Endothelial cell of umbilical vein (primary cell): ENCODE measurements at places on chromosomes 6 and 20. TPM values are rescaled to one million over a fixed set of nuclear protein-coding genes. Genes with fewer than 3 reads are reported as not detected.

- no peak for DNase-seq
Observed at GRCh38 chr20:32763202-32764004, 1.2 kb downstream of the DNMT3B start.

DNA sequence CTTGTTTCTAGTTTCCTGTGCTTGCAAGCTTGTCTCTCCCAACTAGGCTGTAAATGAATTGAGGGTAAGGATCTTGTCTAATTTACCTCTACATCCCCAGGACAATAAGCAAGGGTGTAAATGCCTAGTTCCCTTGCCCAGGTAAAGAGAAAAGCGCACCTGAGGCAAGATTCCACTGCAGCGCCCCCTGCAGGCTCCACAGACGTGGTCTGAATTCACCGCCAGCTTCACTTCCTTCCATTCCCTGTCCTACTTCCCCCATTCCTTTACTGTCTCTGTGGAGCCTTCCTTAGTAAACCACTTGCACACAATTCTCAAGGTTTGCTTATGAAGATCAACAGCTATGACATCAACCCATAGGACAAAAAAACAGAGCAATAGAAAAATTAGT, 42.3 kb downstream of the ANKEF1 start:
- DNase-seq: no peak

DNA sequence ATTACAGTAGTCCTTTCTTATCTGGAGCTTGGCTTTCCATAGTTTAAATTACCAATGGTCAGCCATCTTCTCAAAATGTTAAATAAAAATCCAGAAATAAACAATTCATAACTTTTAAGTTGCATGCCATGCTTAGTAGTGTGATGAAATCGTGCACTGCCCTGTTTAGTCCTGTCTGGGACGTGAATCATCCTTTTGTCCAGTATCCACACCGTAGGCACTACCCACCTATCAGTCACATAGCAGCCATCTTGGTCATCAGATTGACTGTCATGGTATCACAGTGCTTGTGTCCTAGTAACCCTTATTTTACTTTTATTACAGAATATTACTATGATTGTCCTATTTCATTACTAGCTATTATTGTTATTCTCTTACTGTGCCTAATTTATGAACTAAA, 924.1 kb downstream of the EYS start:
- DNase-seq: no peak

DNA sequence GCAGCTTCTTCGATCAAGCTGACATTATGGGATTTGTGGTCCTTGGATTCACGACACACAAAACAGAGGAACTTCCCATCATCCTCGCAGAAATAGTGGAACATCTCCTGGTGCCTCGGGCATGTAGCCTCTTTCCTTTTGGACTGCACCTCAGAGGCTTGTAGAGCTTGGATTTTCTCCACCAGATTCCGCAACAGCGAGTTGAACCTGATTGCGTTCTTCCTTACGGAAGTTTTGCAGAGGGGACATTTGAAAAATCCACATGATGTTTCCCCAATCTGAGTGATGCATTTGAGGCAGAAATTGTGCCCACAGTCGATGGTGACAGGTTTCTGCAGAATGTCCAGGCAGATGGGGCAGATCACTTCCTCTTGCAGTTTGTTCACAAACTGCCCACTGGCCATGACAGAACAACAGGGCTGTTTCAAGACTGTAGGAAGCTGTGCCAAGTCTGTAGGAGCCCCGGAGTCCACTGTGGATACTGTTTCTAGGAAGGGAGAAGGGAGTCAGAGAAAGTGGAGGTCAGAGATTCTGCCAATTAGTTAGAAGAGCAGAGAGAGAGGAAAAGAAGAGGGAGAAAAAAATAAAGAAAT, 392 bp downstream of the TRIM31 start:
- no peak for DNase-seq

GRCh38 chr6:52994839-52995088, 320 bp downstream of the GSTA4 start:
- no peak for DNase-seq

DNA sequence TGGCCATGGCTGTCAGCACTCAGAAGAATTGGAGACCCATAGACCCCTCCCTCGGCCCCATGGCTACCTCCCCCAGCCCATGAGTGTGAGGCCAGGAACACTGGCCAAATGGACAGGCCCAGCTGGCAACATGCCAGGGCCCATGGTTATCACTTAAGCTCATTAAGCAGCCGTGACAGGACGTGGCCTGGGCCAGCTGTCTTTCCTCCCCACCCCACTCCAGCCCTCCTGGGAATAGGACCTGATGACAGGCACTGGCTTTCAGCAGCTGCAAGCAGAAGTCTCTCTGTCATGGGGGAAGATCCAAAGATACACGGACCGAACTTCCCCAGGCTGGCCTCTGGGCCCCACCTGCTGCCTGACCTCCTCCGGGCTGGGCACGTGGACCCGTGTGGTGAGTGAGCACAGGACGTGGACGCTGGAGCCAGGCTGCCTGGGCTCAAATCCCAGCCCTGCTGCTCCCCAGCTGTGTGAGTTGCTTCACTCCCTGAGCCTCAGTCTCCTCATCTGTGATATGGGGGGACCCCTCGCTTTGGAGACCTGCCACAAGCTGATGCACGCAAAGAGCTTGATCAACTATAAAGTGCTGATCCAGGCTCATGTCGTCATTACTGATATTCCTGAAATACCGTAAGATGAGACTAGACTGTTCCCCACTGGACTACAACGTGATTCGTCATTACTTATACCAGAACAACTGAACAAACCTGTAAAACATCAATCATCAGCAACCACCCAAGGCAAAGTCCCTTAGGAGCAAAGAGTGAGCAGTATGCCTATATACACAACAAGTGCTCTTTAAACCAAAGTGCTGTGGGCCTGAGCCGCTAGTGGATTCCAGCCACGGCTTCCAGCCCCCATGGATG, 22.0 kb upstream of the VSTM2L start:
- DNase-seq: no peak

DNA sequence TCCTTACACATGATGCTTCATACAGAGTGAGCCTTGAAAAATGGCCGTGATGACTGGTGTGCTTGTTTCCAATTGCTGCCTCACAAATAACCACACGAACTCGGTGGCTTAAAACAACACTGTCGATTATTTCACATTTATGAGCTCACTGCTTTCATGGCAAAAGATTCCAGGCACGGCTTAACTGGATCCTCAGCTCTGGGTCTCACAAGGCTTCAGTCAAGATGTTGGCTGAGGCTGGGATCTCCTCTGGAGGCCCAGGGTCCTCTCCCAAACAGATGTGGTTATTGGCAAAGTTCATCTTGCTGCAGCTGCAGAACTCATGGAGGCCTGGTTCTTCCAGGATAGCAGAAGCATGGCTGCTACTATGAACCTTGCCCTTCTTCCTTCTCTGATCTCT, 144.6 kb downstream of the TFAP2C start:
- DNase-seq: no peak

DNA sequence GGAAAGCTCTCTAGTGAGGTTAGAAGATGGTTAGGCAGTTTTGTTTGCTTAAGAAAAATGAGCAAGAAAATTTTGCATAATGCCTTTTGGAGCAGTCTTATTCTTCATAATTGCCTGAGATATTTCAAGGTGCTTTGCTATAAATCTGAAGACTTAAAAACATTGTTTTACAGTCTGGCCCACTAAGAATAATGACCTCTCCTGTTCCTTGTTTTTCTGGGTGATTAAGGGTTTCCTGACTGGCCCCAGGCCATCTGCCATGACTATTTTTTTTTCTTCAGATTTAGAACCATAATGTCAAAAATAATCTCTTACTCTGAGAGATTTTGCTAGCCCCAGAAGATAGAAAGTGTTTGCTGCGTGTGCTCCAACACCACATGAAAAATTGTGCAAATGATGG, 72.3 kb upstream of the CENPW start:
- DNase-seq: peak; percentile 80

GRCh38 chr20:48262466-48262865, 477.2 kb upstream of the SULF2 start:
- no peak for DNase-seq

GRCh38 chr20:23106271-23106851, 20.2 kb upstream of the CD93 start:
- peak; percentile 93 for DNase-seq

DNA sequence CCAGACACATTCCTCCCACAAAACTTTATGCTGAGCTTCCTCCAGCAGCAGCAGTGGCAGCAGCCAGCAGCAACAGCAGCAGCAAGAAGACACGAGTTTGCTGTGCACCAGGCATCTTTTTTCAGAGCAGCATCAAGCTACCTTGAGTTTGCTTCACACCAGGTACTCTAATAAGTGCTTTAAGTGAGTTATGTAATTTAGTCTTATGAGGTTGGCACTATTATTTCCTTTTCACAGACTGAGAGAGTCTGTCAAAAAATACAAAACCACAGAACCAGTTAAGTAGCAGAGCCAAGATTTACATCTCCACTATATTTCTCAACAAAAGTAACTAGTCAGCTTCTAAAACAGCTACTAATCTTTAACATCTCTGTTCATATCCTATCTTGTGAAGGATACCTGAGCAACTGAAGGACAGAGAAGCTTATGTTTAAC, 23.7 kb downstream of the RANBP9 start:
- no peak for DNase-seq

- DNase-seq: no peak
Observed at GRCh38 chr20:23148731-23149570, 62.8 kb upstream of the CD93 start.

DNA sequence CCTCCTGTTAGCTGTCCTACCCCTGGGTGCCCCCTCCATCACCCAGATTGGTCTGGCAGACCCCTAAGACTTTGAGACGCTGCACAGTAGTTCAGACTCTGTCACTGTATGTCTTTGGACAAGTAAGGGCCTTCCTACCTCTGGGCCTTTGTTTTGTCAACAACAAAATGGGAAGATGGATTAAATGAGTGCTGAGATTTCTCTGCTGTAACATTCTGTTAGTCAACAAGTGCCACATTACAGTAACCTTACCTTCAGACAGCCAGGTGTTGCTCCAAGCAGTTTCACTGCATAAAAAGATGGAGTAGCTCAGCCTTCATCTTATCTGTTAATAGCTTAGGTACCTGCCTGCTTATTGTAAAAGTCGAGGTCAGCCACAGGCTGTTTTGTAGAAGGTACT, 16.0 kb downstream of the CHMP4B start:
- no peak for DNase-seq

GRCh38 chr6:109628158-109629000, 62.6 kb downstream of the AK9 start:
- no peak for DNase-seq

- DNase-seq: no peak
Observed at GRCh38 chr6:133227344-133227743, 13.8 kb upstream of the EYA4 start.

DNA sequence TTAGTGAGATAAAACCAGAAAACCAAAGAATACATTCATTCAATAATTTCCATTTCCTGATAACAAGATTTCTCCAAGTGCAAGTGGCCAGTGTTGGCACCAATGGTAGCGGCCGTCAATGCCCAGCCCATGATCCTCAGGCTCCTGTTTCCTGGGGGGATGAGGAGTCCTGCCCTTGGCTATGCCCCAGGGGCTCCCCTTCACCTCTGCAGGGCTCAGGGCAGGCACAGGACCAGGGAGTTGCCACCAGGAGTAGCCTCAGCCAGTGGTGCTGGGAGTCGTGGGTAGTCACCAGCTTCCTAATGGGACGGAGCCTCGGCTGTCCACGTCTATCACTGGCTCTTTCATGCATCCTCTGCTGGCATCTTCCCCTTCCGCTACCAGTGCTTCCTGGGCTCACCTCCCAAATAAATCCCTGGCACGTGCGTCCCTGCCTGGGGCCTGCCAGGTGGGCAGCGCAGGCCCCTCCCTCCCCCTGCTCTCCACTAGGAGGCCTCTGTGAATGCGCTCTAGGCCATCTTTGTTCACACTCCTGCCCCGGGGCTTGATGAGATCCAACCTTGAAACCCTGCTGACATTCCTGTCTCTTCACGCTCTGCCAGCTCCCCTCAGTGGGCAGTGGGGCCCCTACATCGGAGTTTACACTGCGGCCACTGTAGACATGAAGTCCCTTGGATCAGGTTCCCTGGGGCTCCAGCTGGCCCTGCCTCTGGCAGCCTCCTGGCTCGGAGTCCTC, 215.7 kb downstream of the SYNDIG1 start:
- DNase-seq: no peak

DNA sequence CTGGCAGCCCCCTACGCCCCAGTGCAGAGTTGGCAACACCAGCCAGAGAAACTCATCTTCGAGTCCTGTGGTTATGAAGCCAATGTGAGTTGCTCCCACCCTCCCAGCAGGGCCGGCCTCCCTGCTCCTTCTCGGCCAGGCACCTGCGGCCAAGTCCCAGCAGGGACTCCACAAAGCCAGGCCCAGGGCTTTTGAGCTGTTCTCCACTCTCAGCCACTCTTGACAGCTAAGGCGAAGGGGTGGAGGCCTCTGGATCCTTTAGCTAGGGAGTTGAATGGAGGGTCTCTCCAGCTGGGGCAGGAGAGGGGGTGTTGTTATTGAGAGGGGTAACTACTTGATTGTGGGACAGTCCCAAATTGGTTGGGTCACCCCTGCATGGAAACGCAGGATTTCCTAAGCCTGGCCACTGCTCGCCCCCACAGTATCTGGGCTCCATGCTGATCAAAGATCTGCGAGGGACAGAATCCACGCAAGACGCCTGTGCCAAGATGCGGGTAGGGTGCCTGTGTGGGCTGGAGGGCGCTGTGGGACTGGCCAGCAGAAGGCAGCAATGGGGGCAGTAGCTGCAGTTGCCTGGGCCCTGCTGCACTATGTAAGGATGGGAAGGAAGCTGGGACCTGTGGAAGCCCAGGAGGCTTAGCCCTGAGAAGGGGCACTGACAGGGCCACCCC, 58.3 kb downstream of the TCP11 start:
- no peak for DNase-seq

GRCh38 chr6:111294374-111294967, 188.5 kb downstream of the REV3L start:
- no peak for DNase-seq

DNA sequence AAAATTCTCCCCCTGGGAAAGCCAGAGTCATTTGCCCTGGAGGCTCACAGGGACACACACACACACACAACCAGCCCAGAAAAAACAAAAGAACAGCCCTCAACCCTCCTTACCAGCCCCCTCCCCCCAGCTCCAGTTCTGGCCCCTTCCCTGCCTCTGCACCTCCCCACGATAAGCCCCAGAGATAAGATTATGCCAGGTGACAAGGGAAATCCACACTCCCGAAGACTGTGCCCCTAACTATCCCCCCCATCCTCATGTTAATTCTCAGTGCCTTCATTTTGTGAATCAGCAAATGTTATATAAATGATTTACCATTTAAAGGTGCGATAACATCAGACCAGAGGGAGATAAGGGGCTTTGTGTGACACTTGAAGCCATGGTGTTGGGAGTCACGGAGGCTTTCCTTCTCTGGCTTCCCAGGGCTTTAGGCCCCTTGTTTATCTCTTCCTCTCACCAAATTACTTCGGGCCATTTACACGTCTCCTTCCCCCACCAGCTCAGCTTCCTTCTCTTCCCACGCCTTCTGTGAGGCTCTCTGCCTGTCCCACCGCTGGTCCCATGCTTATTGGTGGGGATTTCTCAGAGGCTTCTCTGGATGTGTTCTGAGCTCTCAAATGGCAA, 12.5 kb upstream of the FOXC1 start:
- no peak for DNase-seq

GRCh38 chr6:35044761-35045421, 96.2 kb downstream of the TCP11 start:
- peak; percentile 96 for DNase-seq

GRCh38 chr6:57198926-57199636, 23.0 kb downstream of the RAB23 start:
- DNase-seq: no peak

- no peak for DNase-seq
Observed at GRCh38 chr6:16413399-16413798, 175.0 kb downstream of the GMPR start.

The VSTM2L gene
- total RNA-seq: not detected in 2 replicates

The SPAG4 gene
- 3.7 and 7.2 TPM in 2 replicates for total RNA-seq

The ZNF831 gene
- not detected in 2 replicates for total RNA-seq

The ENPP4 gene
- total RNA-seq: 3.9 and 4.5 TPM in 2 replicates

The CAGE1 gene
- total RNA-seq: not detected in 2 replicates

The DCDC2 gene
- total RNA-seq: not detected in 2 replicates

The FAM162B gene
- total RNA-seq: not detected in 2 replicates

The LRRC73 gene
- total RNA-seq: 0.25 and 0.58 TPM in 2 replicates
